Stimulated activated CD8-positive, alpha-beta memory T cell treated with anti-CD3 and anti-CD28 coated beads, Interleukin-4, amount 100 ng/mL, for 1 hour (primary cell): ENCODE measurements at places on chromosomes 6 and 20.

DNA sequence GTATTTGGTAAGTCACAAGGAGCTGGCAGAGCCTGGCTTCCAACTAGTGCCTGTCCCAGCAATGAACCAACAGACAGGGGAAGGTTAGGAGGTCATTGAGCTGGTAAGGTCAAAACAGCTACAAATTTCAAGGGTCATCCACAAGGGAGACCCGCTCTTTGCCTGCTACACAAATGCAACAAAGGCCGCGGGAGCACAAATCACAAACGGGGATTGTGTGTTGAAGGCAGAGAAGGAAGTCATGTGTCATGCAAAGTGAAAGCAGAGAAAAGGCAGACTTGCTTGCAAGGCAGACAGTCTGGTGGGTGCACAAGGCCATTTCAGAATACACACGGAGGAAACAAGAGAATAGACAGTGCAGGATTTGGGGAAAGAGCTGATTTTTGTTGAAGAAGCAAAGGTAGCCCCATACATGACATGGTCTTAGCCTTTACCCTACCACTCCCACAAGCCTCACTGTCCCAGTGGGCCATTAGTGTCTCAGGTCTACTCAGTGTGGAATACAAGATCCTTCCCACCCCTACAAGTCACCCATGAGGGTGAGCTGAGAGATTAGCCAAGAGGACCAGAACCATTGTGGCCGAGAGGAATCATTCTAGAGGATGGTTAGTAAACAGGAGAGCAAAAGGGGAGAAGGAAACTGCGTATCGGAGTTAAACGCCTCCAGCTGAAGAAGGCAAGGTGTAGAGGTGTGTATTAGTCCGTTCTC is 18.1 kb upstream of the SAMHD1 start:
- DNase-seq, result no peak

DNA sequence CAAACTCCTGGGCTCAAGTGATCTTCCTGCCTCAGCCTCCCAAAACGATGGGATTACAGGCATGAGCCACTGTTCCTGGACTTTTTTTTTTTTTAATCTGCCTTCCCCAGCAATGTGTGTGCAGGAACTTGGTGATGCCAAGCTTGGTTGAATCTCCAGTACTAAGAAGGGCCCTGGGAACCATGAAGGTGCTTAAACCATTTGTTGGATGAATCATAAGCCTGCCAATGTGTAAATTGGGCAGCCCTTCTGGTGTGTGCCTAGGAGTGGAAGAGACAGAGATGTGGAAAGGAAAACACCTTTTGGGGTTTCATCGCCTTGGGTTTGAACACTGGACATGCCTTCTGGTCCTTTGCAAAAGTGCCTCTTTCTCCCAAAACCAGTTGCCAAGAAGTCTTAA is 7.1 kb upstream of the SPO11 start:
- no peak for DNase-seq

- no peak for DNase-seq
Observed at GRCh38 chr6:74899416-74899815, 306.4 kb downstream of the COL12A1 start.

- no peak for DNase-seq
Observed at GRCh38 chr6:11625302-11625701, 87.8 kb downstream of the TMEM170B start.

GRCh38 chr6:53746442-53747103 is 48.2 kb upstream of the LRRC1 start:
- no peak for DNase-seq

DNA sequence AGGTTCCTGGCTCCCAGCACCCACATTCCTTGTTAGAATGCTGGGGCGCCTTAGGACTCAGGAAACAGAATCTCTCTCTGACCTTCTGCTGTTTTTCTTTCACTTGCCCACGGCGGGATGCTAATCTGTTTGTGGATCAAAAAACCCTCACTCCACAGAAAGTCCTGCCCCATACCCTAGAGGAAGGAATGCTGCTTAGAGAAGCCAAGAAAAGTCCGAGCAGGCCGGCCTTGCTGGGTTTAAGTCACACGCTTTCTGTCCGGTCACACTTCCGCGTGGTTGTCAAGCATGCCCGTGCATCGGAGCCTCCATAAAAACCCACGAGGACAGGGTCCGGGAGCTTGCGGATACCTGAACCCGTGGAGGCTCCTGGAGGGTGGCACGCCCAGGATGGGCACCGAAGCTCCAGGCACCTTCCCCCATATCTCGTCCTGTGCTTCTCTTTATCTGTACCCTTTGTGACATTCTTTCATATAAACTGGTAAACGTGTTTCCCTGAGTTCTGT is 223.1 kb downstream of the NRN1 start:
- no peak for DNase-seq

DNA sequence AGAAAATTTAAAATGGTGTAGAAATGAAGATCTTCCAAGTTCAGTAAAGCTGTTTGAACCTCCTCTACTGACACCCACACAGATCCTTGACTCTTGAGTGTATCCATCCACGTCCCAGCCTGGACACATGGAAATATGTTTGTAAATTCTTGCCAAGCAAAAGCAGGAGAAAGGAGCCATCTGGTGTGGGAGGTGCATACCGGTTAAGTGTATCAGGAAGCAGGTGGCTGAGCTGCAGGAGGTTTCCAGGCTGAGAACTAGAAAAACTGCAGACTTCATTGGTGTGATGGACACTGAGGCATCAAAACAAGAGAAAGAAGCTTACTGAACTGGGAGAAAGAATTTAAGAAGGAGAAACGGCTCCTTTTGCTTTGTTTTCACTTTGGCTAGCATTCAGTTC is 229.9 kb upstream of the GRIK2 start:
- no peak for DNase-seq

DNA sequence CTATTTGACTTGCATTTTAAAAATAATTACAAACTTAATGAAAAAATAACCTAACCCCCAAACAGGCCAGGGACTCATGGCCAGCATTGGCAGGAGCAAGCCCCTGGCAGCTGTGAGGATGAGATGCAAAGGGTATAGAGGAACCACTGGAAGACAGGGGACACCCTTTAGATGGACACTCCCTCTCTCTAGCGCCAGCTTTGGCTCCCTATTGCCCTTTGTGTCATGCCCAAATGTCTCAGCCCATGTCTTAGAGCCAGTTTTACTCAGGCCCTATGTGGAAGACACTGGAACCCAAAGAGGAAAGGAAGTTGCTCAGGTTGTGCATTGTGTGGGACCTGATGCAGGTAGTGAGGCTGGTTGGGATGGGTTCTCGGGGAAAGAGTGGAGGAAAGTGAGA is 34.9 kb upstream of the RSPO4 start:
- no peak for DNase-seq
